ENCODE measurements at places on chromosomes 5 and 9.

- peak; percentile 99 for DNase-seq
These were observed 247.4 kb downstream of the ARL15 start for GRCh38 chr5:54062958-54063357.

DNA sequence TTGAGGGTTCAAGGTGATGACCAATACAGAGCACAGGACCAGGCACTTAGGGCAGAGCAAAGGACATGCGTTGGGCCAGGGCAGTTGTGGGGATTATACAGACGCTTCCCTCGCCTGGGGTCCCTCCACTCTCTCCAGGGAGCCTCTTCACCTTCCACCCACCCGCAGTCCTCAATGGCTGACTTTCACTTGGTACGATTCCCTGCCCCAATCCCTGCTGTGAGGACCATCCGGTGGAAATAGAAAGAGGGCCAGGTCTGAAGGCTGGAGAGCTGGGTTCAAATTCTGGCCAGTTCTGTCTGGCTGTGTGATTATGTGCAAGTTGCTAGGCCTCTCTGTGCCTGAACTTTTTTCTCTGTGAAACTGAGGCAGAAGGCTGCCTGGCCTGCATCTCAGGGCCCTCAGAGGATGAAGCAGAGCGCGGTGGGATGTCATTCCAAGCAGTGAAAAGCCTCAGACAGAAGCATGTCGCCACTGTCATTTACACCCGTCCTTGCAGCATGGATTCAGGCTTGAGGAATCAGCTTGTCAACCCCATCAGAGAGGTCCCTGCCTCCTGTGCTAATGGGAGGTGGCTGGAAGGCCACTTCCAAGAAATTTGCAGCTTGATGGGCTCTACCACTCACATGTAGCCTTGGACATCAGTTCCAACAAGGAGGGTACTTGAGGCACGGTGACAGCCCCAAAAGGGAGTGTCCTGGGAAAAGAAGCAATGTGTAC, 206.6 kb upstream of the IER5L start:
- no peak for DNase-seq

DNA sequence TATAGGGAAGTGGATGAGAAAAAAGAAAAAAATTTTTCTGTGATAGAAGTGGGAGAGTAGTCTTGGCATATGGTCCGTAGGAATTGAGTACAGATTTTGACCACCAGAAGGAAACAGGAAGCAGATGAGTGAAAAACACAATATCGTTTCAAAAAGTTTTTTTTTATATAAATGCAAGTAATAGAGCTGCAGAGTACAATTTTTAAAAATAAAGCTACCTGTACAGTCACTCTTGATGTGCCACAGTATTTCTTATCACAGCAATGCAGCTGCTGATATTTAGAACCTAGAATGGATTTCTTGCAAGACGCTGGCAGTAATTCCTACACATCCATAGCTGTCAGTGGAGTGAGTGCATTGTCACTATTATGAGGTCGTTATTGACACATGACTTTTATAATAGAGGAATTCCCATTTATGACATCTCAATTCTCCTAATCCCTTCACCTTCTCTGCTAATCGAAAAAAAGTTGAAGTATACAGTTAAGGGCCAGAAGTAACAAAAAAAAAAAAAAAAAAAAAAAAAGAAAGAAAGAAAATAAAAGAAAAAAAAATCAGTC, 477.7 kb downstream of the TAF11L14 start:
- no peak for DNase-seq

- no peak for DNase-seq
These were observed 1596.3 kb downstream of the MAT2B start for GRCh38 chr5:165101709-165102108.

DNA sequence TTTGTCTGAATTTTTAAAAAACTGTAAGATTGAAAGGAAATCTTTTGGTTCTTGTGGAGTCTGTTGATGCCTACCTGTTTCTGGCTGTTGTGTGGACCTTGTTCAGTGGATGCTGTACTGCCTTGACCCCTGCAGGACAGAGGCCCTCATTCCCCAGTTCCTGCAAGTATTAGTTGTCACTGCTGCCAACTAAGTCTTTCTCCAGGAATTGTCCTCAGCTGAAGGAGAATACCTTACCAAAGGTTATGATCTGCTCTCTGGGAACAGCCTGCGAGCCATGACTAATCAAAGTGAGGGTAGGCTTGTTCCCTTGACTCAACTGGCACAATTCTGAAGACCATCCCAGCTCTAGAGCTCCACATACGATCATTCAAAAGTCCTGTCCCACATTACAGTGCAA, 145.3 kb upstream of the FST start:
- no peak for DNase-seq

GRCh38 chr5:171513591-171513990, 94.1 kb downstream of the FGF18 start:
- no peak for DNase-seq

GRCh38 chr9:74610523-74611061, 113.5 kb downstream of the RORB start:
- DNase-seq, result no peak

DNA sequence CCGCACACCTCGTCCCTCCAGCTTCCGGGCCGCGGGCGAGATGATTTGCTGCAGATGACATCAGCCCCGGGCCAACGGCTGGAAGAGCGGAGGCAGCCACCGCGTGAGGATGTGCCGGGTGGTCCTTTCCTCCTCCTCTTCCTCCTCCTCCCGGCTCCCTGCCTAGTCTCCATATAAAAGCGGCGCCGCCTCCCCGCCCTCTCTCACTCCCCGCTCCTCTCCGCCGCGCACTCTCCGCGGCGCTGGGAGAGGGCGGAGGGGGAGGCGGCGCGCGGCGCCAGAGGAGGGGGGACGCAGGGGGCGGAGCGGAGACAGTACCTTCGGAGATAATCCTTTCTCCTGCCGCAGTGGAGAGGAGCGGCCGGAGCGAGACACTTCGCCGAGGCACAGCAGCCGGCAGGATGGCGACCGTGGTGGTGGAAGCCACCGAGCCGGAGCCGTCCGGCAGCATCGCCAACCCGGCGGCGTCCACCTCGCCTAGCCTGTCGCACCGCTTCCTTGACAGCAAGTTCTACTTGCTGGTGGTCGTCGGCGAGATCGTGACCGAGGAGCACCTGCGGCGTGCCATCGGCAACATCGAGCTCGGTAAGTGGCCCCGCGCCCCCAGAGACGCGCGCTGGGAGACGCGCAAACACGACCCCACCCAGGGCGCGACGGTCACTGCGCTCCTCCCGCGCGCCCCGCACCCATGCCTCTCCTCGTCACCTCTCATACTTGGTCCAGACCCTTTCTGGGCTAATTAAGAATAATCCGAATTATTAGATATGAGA, at the start of gene MAP1B:
Gene MAP1B (plus strand): TSS at position 345 of the 770 bp plus-strand sequence. CDS start 57 bp downstream, at position 402.
- peak; percentile 85 for DNase-seq

GRCh38 chr9:105251133-105251532, 6.7 kb downstream of the SLC44A1 start:
- DNase-seq, result no peak

DNA sequence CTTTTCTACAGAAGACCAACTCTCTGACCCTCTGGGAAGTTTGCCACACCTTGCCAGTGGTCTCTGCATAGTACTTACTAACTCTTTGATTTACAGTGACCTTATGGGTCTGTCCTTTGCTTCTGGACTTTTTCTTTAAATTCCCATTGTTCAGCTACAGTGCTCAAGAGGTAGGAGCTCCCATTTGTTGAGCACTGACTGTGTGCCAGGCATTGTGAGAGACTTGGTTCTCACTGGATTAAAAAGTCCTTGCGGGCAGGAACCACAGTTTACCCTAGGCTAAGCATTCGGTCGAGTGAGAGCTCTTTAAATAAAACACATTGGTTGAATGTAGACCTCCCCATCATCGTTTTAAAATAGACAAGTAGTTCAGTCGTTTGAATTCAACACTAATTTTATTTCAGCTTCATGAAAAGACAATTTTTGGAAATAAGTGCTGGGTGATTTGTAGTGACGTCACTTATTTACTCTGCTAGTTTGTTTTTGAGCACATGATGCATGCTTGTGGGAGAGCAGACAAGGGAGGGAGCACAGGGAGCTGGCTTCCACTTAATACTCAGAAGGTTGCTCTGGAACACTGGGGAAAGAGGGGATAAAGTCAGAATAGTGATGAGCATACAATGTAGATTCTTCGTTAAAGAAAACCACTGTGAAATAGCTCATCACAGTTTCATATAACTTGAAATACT, 27.1 kb downstream of the RASGRF2 start:
- no peak for DNase-seq

GRCh38 chr9:95727947-95728520, 147.5 kb upstream of the ERCC6L2 start:
- no peak for DNase-seq

DNA sequence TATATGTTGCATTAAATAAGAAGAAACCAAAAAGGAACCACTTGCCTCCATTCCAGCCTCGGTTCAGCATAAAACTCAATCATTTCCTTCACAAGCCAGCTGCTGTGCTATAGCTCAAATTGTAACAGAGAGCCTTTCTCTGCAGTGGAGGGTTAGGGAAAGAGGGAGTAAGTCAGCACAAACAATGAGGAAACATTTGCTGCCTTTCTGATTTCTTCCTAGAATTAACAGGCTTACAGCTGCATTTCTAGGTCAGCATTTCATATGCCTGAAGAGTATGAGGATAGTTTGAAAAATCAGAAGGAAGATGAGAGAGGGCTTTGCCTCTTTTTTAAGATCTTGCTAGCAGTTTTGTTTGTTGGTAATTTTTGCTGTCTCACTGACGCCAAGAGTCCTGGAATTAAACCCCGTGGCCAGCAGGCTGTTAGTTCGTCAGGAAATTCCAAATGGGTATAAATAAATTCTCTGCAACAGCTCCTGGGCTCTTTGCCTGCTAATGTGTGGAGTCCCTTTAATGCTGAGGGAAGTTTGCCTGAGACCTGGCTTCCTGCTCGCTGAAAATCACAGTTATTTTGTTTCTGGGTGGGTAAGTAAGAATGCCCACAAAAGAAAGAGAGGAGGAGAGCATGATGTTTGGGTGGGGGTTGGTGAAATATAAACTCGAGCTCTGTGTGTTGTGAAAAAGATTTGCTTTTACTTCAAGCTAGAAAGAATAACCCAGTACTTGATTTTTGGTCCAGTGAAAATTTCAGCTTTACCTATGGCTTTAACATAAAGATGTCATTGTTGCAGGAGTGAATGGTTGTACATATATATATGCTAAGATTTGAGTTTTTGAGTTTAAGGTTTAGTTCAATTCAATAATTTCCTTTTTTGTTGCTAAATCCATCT, 148.1 kb upstream of the DMRT1 start:
- peak; percentile 90 for DNase-seq

GRCh38 chr5:35847491-35847890, 9.2 kb upstream of the IL7R start:
- no peak for DNase-seq

- no peak for DNase-seq
These were observed 255.5 kb upstream of the SEMA6A start for GRCh38 chr5:116830079-116830478.

DNA sequence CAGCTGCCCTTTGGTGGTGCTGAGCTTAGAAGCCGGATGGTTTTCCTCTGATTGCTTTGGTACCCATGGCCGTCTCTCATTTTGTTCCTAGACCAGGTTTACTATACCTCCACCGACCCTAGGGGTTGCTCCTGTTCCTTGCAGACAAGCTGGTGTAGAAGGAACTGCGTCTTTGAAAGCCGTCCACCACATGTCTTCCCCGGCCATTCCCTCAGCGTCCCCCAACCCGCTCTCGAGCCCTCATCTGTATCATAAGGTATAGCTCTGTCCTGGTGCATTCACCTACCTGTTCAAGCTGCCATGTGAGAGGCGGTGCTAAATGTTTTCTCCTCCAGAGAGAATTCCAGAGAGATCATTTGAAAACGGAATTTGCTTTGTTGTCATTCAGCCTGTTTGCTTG, 39.5 kb downstream of the TENT4A start:
- DNase-seq, result no peak

DNA sequence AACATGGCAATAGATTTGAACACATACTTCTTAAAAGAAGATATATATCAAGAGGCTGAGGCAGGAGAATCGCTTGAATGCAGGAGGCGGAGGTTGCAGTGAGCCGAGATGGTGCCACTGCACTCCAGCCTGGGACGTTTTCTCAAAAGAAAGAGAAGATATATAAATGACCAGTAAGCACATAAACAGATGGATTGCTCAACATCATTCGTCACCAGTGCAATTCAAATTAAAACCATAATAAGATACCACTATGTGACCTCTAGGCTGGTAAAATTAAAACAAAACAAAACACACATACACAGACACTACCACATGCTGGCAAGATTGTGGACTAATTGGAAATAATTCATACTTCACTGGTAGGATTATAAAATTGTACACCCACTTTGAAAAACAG, 5.3 kb upstream of the TXN start:
- DNase-seq, result no peak

All from fibroblast of upper back skin (primary cell).